Gastrocnemius medialis (tissue), 4 donors: ENCODE measurements at places on chromosomes 5 and 9. TPM values are rescaled to one million over a fixed set of nuclear protein-coding genes. Genes with fewer than 3 reads are reported as not detected.

RASEF gene
- not detected for total RNA-seq

SLC36A3 gene
- not detected for total RNA-seq

PCDHGB6 gene
- 2.6 TPM for total RNA-seq

DTWD2 gene
- total RNA-seq = 19.2 TPM

GRM6 gene
- not detected for total RNA-seq

MEGF10 gene
- 6.8 TPM for total RNA-seq

CD72 gene
- 18.3 TPM for total RNA-seq

NFIB gene
- 31.8 TPM for total RNA-seq

CMBL gene
- 46.7 TPM for total RNA-seq

MCC gene
- total RNA-seq = 11.9 TPM

EDIL3 gene
- 0.47 TPM for total RNA-seq

HEXB gene
- total RNA-seq = 32.3 TPM

RNF180 gene
- 4.7 TPM for total RNA-seq

LRRTM2 gene
- total RNA-seq = 0.41 TPM

QRFP gene
- not detected for total RNA-seq

GABRP gene
- not detected for total RNA-seq

PRPF4 gene
- 19.6 TPM for total RNA-seq

GFI1B gene
- not detected for total RNA-seq

SOX30 gene
- not detected for total RNA-seq

SLCO6A1 gene
- not detected for total RNA-seq

ZNF300 gene
- total RNA-seq = 0.26 TPM

ESM1 gene
- total RNA-seq = 0.12 TPM

CA9 gene
- not detected for total RNA-seq

TERT gene
- total RNA-seq = not detected

IFNA2 gene
- total RNA-seq = not detected

STK10 gene
- 18.3 TPM for total RNA-seq

ENHO gene
- not detected for total RNA-seq

SPINK6 gene
- not detected for total RNA-seq

LRRC19 gene
- not detected for total RNA-seq

NEUROG1 gene
- not detected for total RNA-seq

SPINK14 gene
- not detected for total RNA-seq

CYLC2 gene
- total RNA-seq = not detected

CTXN3 gene
- total RNA-seq = not detected

ADRB2 gene
- total RNA-seq = 4.2 TPM

PLAC8L1 gene
- not detected for total RNA-seq

SMIM33 gene
- not detected for total RNA-seq

ZNF883 gene
- 0.13 TPM for total RNA-seq

CD14 gene
- 15.9 TPM for total RNA-seq

TAF11L10 gene
- not detected for total RNA-seq

EQTN gene
- not detected for total RNA-seq
